Inflammatory macrophage treated with lipopolysaccharide for 4 hours (primary cell): ENCODE measurements at places on chromosomes 2 and 18.

DNA sequence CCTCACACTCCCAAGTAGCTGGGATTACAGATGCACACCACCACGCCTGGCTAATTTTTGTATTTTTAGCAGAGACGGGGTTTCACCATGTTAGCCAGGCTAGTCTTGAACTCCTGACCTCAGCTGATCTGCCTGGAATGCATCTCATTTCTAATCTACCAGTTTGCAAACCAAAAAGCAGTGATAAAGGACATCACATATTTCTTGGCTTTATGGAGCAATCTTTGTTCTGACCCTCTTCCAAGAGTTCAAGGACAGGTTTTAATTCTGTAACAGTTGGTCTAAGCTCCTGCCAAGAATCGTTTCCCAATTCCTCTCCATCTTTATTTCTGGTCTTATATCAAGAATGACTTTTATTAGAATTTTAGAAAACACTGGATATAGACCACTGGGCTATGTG, 67.7 kb downstream of the SLC40A1 start:
- no peak for DNase-seq

GRCh38 chr18:45119876-45120275, 439.2 kb downstream of the SETBP1 start:
- DNase-seq: no peak

- DNase-seq: no peak
These were observed 153.6 kb downstream of the HRH4 start for GRCh38 chr18:24613896-24614640.

GRCh38 chr2:121008975-121009374, 273.3 kb downstream of the GLI2 start:
- DNase-seq: no peak

DNA sequence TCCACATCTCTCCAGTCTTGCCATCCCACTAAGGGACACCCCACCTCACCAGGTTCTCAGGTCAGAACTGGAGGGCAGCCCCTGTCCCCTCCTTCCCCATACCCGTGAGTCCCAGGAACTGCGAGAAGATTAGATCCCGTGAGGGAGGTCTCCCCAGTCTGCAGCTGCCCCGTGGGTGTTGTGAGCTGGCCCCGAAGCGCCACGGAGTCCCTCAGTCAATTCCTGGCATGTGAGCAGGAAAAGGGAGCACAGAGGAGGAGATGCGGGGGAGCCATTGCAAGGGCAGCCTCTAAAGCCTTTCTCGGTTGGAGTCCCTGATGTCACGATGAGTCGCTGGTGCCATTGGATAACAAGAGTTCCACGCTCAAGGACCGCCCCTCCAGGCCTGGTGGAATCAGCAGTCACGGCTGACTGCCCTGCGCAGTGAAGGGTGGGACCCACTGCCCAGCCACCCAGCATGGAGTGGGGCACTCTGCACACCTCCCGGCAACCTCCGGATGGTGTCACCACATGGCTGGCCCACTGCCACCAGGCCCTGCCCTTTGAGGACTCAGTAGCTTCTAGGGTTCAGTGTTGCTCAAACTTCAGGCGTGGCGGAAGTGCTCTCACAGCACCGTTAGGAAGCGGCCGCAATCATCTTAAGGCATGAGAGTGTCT, 434.9 kb upstream of the MYT1L start:
- no peak for DNase-seq

DNA sequence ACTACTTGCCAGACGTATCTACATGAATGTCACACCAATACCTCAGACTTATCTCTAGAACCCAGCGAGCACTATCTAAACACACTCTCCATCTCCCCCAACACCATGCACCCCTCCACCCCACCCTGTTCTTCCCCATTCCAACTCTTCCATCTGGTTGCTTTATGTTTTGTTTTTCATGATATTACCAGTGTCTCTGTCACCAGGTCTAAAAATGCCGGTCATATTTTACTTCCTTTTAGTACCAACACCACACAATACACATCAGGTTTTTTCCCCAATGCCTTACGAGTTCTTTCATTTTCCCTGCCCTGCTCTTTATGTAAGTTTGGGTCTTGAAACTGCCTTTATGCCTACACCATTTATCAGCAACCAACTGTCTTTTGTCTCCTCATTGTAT, 10.2 kb upstream of the ITGA4 start:
- DNase-seq: peak; percentile 24

- DNase-seq: peak; percentile 49
These were observed 15.4 kb upstream of the STAT4 start for GRCh38 chr2:191166111-191166755.

GRCh38 chr2:176109192-176109901, 2.3 kb downstream of the HOXD11 start:
- no peak for DNase-seq

DNA sequence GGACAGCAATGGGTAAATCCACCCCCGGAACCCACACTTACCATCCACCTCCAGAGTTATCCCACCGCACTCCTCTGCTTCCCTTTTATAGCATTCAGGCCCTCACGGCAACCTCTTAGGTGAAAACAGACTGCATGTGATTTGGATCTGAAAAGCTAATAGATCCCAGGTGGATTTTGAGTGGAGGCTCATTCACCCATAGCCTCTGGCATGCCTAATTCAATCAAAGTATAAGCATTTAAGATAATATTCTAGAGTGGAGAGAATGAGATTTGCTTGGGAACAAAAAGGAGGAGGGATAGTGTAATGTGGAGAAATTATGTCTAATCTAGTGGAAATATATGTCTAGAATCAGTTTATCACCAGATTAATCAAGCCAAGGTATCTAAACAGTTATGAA, 17.1 kb downstream of the SLC14A1 start:
- DNase-seq: no peak

DNA sequence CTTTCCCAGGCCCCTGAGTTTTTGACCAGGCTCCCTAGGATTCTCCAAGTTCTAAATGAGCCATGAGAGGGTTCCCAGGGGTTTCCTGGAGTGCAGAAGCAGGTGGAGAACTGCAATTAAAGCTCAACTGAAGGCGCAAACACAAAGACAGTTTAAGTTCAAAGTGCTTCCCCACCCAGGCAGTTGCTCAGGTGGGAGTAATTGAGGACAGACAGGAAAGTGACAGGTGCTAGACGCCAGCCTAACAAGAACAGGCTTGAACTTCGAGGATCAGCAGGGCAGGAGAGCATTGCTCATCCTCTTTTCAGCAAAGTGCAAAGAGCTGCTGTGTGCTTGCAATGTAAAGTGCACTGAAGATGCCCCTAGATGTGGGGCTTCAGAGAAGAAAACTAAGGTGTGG, 77.2 kb upstream of the ST8SIA3 start:
- no peak for DNase-seq

DNA sequence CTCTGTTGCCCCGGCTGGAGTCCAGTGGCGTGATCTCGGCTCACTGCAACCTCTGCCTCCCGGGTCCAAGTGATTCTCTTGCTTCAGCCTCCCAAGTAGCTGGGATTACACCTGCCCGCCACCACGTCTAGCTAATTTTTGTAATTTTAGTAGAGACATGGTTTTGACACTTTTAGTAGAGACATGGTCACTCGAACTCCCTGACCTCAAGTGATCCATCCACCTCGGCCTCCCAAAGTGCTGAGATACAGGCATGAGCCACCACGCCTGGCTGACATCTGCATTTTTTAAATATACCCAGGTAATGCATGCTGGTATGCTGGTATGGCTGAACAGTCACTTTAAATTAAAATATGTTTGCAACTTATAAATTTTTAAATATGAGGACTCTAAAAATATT, 91.9 kb downstream of the EPB41L3 start:
- no peak for DNase-seq

DNA sequence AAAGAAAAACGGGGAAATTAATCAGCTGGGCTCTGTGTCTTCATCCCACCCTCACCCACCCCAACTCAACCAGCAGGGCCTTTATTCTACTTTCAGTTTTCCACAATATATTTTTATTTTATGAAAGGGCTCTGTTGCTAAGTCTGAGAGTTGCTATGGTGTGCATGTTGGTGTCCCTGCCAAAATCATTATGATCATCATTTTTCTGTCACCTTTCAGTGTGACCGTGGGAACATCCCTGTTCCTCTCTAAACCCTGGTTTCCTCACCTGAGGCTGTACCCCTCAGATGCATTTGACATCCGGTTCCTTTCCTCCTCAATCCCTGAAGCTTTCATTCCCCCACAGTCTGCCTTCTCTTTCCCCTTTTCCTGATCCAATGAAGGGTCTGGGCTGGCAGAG, 180.5 kb downstream of the ZFP36L2 start:
- no peak for DNase-seq

DNA sequence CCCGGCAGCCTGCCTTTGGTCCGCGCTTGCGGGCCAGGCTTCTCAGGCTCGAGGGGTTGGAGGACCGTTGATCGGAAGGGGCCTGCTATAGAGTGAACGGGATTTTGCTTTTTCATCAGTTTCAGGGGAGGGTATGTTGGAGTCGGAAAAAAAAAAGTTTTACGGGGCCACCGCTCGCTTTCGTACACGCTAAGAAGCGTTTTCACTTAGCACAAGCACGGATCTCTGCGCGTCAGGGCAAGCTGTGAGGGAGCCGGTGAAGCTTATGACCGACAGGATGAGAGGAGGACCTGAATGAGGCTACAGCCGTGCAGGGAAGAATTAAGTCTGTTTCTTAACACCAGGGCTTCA, 443 bp downstream of the CPSF3 start:
- peak; percentile 48 for DNase-seq

- no peak for DNase-seq
These were observed 30.1 kb upstream of the COL6A3 start for GRCh38 chr2:237444071-237444470.

DNA sequence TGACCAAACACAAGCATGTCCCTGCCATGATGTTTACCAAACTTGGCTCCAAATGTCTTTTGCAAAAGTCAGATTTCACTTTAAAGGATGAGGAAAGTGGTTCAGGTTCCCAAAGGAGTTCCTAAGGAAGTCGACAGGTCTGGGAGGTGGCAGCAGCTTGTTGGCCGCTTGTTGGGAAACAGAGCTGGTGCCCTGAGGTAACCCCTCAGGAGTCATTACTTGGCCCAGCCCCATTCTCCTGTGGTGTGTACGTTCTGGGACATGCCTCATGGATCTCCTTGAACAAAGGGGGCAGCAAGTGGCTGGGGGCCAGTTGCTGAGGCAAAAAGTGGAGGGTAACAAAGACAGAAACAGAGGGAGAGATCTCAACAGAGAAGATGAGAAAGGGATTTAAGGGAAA, 10.9 kb downstream of the TMBIM1 start:
- no peak for DNase-seq
